ENCODE measurements at places on chromosomes 5 and 9.

DNA sequence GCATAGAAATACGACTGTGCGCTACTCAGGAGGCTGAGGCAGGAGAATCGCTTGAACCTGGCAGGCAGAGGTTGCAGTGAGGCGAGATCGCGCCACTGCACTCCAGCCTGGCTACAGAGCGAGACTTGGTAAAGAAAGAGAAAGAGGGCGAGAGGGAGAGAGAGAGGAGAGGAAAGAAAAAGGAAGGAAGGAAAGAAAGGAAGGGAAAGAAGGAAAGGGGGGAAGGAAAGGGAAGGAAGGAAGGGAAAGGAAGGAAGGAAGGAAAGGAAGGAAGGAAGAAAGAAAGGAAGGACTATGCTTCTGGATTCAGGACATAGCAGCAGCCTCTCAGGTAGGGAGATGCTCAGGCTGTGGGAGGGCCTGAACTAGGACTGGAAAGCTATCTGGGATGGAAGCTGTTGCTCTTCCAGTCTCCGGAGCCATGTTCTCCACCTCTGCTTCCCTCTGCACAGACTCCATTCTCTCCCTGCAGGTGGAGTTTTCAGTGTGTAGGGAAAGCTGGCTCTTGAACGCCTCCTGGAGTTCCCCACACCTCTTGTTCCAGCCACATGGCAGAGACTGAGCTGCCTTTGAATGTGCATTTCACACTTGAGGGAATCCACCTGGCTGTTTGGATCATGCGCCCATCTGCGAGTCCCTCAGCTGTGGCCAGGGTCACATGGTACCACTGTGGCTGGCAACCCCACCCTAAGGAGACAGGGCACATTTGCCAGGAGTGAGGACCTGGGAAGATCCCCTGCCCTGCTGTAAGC is 9.1 kb downstream of the SWI5 start:
- DNase-seq = no peak

- no peak for DNase-seq
These were observed 56.9 kb downstream of the MVB12B start for GRCh38 chr9:126383406-126384046.

DNA sequence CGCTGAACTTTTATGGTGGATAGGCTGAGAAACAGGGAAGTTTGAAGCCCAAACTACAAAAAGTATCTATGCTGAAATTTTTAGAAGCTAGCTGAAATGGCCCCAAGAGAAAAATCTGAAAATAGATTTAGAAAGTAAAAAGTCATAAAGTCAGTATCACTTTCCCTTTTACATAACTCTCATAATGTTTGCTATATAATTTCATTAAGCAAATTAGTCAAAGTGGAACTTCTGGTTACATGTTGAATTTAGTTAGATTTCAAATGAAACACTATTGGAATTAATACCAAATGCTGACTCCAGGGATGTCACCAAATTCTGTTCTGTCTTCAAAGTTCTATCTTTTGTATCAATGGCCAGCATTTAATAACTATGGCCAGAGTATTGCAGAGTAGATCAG is 126.9 kb downstream of the TTC39B start:
- DNase-seq = no peak

DNA sequence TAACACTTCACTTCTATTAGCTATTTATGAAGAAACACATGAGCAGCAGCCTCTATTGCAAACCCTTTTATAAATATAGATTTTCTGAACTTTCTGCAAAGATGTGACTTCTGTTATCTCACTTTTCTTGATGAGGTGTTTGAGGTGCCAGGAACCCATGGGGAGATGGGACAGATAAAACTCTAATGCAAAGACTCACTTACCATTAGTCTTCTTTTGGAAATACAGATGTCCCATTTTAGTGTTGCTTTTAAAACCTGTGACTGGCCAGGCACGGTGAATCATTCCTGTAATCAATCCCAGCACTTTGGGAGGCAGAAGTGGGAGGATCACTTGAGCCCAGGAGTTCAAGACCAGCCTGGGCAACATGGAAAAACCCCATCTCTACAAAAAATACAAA is 171.3 kb upstream of the GAS1 start:
- DNase-seq = no peak

DNA sequence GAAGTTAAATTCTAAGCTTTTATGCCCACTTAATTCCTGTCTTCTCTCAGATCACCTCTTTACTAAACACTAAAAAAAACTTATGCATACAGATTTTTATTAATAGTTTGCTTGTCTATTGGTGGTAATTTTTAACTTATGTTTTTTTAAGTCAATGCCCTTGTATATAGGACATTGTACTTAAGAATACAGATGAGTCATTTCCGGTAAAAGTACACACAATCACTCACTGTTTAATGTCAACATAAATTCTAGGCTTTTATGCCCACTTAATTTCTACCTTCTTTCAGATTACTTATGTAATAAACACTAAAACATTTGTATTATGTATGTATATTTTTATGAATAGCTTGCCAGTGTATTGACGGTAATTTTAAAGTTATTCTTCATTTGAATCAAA is 872.8 kb upstream of the CDH9 start:
- no peak for DNase-seq

- no peak for DNase-seq
These were observed 10.1 kb upstream of the ZNF484 start for GRCh38 chr9:92887880-92888338.

GRCh38 chr5:68369023-68369359 is 153.4 kb downstream of the PIK3R1 start:
- no peak for DNase-seq

DNA sequence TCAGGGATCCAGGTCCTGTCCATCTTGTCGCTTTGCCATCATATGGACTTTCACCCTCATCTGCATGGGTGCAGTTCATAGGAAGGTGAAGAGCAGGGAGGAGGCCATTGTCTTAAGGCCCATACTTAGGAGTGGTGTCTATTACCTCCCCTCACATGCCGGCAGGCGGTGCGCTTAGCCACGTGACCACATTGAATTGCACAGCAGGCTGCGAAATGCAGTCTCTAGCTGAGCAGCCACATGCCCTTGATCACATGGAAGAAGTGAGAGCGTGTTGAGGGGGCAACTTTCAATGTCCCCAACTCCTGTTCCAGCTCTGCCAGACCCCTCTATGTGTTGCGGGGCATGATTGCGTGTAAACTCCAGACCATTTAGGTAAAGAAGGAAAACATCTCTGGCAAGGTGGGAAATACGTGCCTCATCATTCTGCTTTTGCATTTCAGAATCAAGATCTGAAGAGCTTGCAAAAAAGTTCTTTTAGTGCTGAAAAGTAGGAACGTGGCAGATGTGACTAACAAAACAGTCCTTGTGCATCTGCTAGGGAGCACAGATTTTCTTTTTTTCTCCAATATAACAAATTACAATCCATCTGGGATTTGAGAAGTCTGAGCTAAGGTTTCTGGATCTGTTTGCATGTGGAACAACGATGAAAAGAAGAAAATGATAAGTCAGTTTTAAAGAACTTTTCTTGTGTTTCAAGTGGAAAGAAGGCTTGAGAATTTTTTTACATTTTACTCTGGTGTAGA is 34.4 kb downstream of the ROPN1L start:
- no peak for DNase-seq

- no peak for DNase-seq
These were observed 19.0 kb downstream of the OLFML2A start for GRCh38 chr9:124795881-124796431.

DNA sequence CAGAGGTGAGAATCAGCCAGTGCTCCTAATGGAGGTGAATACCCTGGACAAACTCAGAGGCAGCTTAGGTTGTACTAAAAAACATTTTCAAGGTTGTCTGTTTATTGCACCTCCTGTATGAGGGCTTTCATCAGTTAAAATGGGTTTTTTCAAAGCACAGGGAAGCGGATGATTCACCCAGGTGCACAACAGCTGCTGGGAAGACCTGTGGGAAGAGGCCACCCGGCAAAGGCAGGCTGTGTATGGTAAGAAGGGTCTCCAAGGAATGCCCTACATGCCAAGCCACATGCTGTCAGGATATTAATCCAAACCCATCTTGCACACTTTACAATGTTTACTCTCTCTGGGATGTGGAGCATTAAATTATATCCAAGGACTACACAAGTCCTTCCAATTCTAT is 14.7 kb downstream of the SIL1 start:
- DNase-seq = no peak

GRCh38 chr5:67306965-67307607 is 110.5 kb upstream of the CD180 start:
- DNase-seq = peak; percentile 51

- DNase-seq = no peak
These were observed 159.1 kb upstream of the MAP1B start for GRCh38 chr5:71948206-71948605.

DNA sequence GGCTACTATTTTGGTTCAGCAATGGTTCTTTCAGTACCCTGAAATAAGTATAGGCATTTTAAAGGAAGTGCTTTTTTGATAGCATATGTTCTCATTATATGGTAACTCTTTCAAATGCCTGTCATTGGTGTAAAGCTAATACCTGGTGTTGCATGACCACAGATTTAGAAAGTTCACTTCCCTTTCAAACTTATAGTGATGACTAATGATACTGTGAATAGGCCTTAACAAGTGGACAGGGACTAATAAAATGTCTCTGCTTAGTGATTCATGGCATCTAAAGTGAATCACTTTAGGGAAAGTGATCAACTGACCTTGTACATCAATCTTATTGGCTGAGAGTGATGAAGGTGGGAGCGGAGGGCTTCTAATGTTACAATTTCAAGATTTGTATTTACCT is 21.6 kb downstream of the MRPL22 start:
- peak; percentile 64 for DNase-seq

- no peak for DNase-seq
These were observed 16.1 kb upstream of the MXD3 start for GRCh38 chr5:177327539-177328522.

DNA sequence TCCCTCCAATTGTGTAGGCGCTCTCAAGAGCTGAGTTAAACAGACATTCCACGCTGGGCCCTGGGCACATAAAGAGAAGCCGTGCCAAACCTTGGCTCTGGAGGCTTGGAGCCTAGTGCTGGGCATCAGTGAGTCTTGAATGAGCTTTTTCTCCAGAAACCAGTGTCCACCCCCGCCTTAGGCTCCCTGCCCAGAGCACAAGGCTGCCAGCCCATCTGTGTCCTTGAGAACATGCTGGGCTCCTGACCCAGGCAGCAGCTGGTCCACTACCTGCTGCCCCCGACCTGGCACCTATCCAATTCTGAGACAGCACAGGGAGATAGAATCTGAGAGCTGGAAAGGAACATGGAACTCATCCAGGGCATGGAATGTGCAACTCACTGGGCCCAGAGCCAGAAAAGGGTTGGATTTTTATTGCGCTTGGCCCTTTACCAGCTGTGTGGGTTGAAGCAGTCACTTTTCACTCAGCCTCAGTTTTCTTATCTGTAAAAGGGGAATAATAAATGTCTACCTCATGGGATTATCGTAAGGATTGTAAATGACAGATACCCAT is 92.4 kb upstream of the CPLX2 start:
- no peak for DNase-seq

All from AG09309 (cell line).